Brain microvascular endothelial cell (primary cell): ENCODE measurements at places on chromosomes 6 and 20.

GRCh38 chr6:25669413-25669812 lies 17.4 kb downstream of the SCGN start:
- DNase-seq: no peak

DNA sequence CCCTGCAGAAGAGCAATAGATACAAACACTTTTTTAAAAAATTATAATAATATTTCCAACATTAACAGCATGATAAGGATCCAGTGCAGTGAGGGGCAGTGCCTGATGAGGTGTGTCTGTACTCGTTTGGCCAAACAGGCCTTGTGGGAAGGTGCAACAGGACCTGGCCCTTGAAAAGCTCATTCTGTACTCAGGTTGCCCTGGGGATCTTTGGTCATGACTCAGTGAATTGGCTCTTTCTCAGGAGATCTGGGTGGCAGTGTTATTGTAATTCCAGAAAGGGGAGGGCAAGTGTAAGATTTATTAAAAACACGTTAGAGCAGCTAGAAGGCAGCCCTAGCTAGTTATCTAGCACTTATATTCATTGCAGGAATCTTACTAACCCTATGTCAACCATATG lies 2.9 kb upstream of the SPINT3 start:
- no peak for DNase-seq

GRCh38 chr6:163341224-163342061 lies 73.1 kb upstream of the QKI start:
- DNase-seq: no peak

DNA sequence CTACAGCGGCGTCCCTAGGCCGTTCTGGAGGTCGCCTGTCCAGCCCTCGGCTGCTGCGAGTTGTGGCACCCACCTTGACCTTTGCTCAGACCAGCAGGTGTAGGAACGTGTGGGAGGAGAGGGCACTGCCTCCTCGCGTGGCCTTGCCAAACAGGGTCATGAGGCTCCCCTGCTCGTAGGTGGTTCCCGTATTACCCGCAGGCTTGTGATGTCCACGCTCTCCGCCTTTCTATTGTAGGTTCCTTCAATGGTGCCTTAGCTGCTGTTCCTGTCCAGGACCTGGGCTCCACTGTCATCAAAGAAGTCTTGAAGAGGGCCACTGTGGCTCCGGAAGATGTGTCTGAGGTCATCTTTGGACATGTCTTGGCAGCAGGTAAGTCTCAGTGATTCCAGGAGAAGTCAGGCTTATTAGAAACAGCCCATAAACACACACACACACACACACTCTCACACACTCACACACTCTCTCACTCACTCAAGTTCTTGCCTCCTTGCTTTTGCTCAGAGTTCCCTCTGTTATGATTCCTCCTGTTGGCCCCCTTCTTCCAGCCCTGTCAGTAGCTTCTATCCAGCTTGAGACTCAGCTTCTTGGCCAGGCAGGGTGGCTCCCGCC lies 942 bp downstream of the ACAT2 start:
- DNase-seq: no peak

- DNase-seq: no peak
Observed at GRCh38 chr6:48048451-48049146, 62.4 kb downstream of the PTCHD4 start.

GRCh38 chr6:128499079-128499731 lies 21.2 kb downstream of the PTPRK start:
- DNase-seq: no peak
